ENCODE measurements at places on chromosomes 5 and 9.

DNA sequence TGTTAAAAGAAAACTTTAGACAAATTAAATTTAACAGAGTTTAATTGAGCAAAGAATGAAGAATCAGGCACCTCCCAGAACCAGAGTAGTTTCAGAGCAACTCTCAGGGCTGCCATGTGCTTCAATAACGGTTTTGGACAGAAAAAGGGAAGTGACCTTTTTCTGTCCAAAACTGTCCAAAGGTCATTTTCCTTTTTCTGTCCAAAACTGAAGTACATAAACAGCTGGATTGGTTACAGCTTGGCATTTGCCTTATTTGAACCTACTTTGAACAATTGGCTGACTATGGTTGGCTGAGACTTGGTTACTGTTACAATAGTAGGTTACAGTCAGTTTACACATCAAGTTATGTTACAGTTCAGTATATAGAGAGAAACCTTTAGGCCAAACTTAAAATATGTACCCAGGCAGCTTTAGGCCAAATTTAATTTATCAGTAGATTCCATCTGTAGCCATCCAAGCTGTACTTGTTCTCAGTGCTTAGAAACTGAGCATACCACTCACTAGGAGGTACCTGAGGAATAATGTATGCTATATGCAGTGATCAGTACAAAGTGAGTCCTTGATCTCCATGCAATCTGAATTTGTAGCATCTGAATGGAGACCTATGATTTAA, 44.0 kb downstream of the C9orf85 start:
- no peak for DNase-seq

- DNase-seq = peak; percentile 27
Observed at GRCh38 chr5:168747987-168748777, 169.0 kb upstream of the PANK3 start.

DNA sequence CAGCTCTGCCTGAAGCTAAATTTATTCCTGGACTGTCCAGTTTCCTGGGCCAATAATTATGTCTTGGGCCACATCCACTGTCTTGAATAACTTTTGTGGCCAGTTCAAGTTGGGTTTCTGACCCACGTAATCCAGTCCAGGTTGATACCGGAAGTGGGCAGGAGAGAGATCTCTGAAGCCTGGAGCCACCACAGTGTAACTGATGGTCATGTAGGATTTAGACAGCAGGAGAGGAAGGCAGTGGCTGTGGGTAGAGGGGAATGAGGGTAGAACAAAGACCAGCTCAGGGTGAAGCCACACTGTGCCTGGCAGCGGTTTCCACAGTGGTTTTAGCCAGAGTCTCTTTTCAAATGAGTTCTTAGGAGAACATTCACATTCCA, 30.2 kb downstream of the SH3PXD2B start:
- DNase-seq = no peak

DNA sequence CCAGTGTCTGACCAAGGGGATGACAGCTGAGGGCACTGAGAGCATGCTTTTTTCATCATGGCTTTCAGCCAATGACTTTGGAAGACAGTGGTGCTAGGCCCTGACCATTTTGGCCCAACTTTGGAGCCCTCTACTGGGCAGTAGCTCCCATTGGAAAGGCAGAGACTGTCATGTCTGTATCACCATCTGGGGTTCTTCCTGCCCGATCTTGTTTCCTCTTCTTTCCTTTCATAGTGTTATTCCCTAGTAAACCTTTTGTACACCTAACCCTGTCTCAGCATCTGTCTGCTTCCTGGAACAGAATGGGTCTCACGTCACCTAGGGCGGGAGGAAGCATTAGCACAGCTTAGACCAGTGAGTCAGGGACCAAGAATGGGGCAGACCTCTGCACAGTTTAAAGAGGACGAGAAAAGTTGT, 97.4 kb upstream of the MAST4 start:
- DNase-seq = no peak

- no peak for DNase-seq
Observed at GRCh38 chr9:132001567-132001966, 78.1 kb downstream of the MED27 start.

GRCh38 chr5:161414896-161415295, 131.6 kb downstream of the GABRB2 start:
- DNase-seq = no peak

DNA sequence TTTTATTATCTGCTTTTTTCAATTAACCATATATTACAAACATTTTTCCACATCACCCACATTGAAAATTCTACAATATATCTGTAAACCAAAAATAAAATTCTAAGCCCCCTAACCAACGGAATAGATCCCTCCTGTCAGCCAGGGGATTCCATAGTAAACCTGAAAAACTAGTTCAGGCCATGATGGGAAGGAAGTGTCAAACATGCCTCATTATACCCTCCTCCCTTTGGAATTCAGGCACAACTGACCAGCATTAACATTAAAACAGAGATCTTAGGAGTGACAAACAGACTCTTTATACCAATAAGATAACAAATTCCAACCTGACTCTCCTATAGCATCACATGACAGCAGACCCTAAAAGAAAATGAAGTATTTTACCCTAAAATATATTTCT, 113.7 kb upstream of the DMRT1 start:
- DNase-seq = no peak

DNA sequence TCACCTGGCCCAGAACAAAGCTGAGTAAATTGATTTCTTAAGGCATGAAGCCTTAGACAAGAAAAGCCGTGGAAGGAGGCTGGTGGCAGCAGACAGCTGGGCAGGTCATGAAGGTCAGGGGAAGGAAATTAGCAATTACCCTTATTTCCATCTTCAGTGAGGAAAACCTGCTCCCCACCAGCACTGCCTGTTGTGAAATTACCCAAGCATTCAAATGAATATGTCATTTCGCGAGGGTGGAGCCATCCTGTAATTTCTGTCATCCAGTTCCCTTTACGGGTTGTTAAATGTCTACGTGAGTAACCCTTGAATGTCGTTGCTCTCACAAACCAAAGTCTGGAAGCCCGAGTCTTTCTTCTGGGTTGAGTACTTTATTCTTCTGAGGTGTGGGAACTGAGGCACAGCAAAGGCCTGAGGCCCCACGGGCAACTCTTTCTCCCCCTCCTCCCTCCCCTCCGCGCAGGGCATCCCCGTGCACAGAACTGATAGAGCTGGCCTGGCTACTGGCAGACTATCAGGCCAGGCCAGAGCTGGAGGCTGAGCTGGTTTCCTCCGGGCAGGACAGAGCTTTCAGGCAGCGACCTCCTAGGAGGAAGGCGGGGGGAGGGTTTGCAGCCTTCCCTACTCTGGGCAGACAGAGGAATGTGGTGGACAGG, 22.0 kb upstream of the AK3 start:
- DNase-seq = no peak

DNA sequence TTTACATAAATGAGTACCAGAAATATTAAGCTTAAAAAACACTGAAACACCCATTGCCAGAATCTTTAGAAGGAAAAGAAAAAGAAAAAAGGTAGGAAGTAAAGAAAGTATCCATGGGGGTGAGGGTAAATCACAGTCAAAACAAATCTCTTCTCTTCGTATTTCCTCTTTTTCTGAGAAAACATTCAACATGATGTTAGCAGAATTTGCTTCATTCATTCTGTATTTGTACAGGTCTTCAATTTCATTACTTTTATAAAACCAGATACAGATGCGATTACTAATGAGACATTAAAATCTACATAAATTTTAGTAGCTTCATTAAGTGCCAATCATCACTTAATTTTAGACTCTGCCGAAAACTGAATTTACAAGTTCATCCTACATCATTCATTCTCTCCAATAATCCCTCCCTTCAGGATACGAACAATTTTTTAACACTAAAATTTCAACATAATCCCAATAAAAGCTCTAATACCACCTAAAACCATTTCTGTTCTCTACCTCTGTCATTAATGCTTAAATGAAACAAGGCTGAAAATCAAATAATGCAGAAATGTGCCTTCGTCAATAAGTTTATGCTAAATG, 7.0 kb downstream of the NR3C1 start:
- no peak for DNase-seq

DNA sequence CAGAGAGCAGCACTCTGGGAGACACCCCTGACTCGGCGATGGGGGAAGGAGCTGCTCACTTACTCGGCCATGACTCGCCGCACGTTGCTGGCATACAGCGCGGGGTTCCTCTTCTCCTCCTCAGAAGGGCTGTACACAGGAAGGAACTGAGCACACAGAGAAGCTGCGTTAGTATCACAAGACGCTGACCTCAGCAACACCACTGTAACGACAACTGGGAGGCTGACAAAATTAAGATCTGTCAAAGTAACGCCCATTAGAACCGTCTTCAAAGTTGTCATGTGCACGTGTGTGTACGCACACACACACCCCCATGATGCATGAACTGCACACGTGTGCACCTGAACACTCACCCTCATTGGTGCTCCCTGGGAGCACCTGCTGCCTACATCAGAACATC, 32.1 kb upstream of the SLC6A3 start:
- DNase-seq = no peak

- DNase-seq = no peak
Observed at GRCh38 chr5:74935752-74936091, 69.5 kb upstream of the FAM169A start.

DNA sequence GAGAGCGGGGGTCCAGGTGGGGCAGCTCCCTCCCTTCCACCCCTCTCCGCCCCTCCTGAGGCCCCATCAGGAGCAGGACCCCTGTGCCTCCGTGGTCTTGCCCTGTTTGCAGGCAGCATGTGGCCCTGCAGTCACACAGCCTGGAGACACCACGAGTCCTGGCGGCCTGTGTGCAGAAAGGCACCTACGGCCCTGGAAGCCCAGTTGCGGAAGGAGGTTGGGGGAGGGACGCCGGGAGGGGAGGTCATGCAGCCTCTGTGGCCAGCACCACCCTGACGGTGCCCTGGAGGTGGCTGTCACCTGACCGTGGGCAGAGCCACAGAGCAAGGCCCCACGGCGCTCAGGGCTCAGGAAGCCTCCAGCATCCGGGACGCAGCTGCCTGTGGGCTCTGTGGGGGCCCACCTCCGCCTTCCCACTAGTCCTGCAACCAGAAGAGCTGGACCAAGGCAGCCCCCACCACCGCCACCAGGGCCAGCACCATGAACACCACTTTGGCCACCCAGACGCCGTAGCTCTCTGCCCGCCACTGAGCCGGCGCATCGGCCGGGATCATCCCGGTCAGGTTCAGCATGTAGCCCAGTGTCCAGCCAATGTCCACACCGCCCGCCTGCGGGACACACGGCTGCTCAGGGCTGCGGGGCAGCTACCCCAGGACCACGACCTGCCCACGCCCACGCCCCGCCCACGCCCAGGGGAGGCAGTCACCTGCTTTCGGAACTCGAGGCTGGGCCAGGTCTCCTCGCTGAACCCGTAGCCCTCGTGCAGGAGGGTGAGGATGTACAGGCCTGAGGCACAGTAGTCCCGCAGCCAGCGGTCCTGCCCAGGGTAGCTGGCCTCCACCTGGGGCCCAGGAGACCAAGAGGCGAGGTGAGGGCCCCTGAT, 6.4 kb downstream of the ENTPD8 start:
- DNase-seq = no peak

GRCh38 chr9:114417511-114417910, 29.7 kb upstream of the AKNA start:
- DNase-seq = no peak

- no peak for DNase-seq
Observed at GRCh38 chr5:10712574-10713366, 48.3 kb downstream of the DAP start.

GRCh38 chr9:110095161-110095595, 112.8 kb downstream of the C9orf152 start:
- DNase-seq = no peak

DNA sequence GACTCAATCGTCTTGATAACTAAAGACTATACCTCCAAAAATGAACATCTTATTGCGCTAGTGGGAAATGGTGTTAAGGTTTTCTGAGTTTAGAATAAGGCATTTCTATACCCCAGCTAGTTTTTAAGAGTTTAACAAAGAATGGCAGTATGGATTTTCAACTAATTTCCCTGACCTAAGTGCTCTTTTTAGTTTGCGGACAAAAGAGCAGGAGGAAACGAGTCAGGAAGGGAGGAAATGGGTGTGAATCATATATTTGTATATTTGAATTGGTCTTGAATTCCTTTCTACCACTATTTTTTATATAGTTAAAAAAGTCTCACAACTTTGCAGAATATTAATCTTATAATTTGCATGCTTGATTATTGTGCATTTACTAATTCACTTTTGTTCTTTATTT, 516.3 kb upstream of the ZNF608 start:
- DNase-seq = no peak

DNA sequence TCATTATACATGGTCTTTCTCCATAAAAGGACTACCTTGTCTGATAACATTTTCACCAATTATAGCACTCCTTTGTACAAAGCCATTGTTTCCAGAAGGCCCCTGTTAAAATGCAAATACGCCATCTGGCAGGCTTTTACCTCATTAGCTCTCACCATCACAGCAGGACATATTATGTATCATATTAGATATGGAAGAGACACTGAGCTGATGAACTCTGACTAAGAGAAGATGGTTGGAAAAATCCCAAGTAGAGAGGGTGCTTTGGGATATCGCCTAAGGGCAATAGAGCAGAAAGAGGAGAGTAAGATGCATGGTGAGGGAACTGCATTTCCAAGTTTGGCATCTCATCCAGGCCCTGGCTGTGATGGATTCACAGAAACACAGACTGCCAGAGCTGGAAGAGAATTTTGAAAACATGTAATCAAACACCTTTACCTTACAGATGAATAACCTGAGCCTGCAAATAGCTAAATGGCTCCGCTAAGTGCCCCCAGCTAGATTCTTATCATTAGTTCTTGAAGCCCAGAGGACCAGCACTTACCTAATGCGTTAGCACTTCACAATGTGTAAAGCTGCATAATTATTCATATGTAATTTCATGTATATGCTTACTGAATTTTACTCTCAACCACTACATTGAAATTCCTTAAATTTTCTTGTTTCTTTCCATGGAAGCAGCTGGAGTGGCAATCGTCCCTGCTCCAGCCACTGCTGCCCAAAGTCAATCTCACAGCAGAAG, 393.6 kb upstream of the IZUMO3 start:
- DNase-seq = no peak

- no peak for DNase-seq
Observed at GRCh38 chr5:134142806-134143205, 28.3 kb downstream of the TCF7 start.

GRCh38 chr9:7137040-7137439, 379.3 kb downstream of the KDM4C start:
- no peak for DNase-seq

- no peak for DNase-seq
Observed at GRCh38 chr9:20442461-20443319, 179.6 kb downstream of the MLLT3 start.

DNA sequence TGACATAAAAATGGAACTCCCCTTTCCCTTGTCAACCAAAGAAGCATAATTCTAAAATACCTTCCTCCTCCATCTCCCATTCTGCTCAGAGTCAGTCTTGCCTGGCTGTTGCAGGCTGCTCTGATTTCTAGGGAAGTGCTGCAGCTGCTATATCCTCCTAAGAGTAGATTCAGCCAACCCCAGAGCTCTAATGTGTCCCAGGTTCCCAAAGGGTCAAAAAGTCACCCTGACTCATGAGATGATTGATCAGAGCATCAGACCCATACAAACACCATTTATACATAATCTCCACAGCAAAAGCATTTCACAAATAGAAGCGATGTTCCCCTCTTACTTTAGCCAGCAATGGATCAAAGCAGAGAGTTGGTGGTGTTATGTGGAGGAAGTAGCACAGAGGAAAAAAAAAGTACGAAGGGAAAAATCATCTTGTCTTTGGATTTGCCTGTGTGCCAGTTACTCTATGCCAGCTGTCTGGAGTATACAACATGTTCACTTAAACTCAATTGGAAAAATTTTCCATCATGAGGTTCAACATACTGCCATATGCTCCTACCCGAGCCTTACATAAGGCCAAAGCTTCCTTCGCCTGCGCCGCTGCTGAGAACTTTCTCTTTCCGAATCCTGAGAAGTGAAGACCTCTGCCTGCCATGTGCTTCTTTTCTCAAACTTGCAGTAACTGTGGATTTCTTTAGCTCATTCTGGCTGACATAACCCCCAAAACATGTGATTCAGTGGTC, 258.0 kb downstream of the TLE4 start:
- DNase-seq = no peak

All from stimulated activated CD8-positive, alpha-beta memory T cell treated with anti-CD3 and anti-CD28 coated beads, Interleukin-2, amount 100 ng/mL, for 48 hours (primary cell).